ENCODE measurements at places on chromosomes 5 and 9.

DNA sequence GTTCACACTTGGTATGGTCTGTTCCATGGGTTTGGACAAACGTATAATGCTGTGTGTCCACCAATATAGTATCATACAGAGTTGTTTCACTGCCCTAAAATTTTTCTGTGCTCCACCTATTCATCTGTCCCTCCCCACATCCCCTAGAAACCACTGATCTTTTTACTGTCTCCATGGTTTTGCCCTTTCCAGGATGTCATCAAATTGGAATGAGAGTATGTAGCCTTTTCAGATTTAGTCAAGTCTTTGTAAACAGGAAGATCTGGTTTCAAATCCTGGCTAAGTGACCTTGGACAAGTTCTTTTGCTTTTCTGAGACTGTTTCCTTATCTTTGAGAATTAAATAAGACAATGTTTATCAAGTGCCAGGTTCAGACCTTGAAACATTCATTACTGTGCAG is 13.2 kb upstream of the LVRN start:
- DNase-seq: no peak

DNA sequence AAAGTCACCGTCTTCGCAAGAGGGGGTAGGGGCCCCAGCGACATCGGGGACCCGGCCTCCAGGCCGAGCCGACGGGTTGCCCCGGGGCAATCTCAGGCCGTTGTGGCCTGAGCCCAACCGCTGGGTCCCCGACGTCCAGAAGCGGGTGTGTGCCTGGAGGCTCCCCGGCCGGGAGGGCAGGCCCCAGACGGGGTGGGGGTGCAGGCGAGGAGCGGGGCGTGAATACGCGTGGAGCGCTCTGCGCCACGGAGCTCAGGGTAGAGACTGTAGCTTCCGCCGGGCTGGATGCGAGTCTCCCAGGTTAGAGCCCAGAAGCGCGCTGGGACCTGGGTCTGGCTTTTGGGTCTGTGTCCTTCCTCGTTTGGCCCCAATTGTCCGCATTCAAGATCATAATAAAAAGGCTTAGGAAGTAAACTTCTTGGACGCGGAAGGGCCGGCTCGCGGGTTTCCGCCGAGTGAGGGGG is 3.5 kb downstream of the BARX1 start:
- DNase-seq: no peak

- DNase-seq: no peak
Observed at GRCh38 chr9:93138171-93138764, 4.2 kb upstream of the NINJ1 start.

DNA sequence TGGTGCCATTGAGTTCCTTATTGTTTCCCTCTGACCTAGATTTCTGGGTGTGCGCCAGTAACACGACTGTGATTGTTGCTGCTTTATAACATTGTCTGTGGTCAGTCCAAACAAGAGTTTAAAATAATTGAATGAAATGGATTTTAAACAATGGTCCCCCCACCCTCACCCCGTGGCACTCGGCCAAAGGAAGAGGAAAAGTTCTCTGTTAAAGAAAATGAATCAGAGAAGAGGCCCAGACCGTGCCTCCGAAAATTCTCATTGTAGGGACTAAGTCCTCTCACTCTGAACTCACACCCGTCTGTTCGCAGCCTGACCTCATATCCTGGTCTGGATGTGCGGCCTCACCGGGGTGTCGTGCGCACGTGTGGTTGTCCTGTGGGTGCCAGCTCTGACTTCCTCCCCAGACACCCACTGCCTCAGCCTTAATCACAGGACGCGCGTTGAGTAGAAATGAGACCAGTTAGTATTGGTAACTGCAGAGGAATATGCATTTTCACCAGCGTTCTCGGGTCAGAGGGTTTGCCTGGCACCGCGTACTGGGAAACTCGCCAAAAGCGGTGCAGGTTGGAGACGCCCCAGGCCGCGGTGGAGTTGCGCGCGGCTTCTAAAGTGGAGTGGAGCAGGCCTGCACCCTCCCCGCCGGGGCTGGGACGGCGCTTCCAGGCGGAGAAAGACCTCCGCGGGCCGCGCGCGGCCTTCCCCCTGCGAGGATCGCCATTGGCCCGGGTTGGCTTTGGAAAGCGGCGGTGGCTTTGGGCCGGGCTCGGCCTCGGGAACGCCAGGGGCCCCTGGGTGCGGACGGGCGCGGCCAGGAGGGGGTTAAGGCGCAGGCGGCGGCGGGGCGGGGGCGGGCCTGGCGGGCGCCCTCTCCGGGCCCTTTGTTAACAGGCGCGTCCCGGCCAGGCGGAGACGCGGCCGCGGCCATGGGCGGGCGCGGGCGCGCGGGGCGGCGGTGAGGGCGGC is at the start of gene ABL1:
ABL1 (plus strand) TSS at position 884 of the 966 bp plus-strand sequence. CDS start 193 bp downstream, outside the sequence.
- no peak for DNase-seq

- DNase-seq: no peak
Observed at GRCh38 chr9:38443597-38443996, 19.3 kb upstream of the IGFBPL1 start.

DNA sequence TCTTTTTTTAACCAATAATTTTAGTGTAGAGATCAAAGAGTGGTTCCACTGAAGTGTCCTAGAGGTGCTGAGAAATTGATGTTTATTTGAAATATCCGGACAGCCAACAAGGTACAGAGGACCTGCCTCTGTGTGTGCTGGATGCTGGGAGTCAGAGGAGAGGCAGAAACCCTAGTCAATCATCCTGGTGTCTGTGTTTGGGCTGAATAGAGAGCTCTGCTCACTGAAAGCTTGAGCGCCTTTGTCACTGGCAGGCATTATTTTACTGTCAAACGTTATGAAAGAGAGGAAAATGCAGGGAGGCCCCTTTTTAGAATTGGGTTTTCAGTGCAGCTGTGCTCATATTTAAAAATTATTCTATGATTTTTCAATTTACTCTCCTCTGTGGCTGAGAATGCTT is 480.3 kb upstream of the TYRP1 start:
- DNase-seq: no peak

DNA sequence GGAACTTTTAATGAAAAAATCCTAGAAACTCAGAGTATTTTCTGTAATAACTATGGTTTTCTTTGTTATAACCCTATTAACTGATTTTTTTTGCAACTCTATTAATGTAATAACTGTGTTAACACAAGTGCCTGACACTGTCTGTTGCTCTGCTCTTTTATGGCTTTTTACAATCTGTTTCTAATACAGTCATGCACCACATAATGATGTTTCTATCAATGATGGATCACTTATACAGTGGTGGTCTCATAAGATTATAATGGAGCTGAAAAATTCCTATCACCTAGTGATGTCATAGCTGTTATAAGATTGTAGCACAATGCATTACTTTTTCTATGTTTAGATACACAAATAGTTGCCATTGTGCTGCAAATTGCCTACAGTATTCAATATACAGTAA is 123.1 kb upstream of the SV2C start:
- no peak for DNase-seq

DNA sequence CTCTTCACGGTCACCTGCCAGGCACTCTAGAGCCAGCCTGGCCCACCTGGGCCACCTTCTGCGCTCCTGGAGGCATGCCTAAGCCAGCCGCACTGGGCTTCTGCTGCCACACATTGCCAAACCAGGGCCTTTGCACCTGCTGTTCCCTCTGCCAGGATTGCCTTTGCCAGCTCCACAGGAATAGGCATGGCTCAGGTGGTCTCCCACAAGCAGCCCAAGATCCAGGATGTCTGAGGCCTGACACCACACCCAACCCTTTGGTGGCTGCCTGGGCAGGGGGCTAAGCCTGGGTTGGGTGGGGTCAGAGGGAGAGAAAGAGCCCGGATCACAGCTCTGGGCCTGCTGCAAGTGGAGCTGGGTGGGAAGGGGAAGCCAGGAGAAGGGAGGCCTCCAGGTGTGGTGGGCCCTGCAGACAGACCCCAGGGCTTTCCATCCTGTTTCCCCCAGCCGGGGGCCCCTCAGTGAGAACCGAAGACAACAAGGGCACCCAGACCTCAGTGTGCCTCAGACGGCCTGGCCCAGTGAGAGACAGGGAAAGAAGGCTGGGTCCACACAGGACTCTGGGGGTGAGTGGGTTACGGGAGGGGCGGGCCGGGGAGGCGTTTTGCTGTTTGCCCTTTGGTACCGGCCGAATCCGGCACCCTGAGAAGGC is 672 bp upstream of the SUSD3 start:
- no peak for DNase-seq

DNA sequence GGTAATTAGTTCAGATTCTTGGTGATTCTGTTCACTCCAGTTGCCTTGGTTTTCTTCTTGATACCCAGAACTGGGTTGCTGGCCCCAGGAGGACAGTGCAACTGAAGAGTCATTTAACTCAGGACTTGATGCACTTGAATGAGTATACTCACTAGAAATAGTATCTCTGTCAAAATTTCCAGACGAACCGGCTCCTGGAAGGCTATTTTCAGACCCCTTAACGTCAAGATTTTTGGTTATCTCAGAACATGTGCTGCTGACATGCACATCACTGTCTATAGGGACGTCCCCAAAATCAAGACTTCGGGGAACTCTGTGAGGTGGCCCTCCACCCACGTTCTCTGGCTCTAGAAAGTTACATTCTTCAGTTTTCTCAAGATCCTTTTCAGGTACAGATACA is 56.7 kb upstream of the PCA3 start:
- no peak for DNase-seq

GRCh38 chr9:119773823-119774222 is 404.6 kb upstream of the BRINP1 start:
- no peak for DNase-seq

- no peak for DNase-seq
Observed at GRCh38 chr5:83492331-83492730, 20.8 kb downstream of the VCAN start.

- DNase-seq: no peak
Observed at GRCh38 chr5:76271836-76272235, 131.2 kb upstream of the IQGAP2 start.

- no peak for DNase-seq
Observed at GRCh38 chr9:3578786-3579185, 53.0 kb upstream of the RFX3 start.

DNA sequence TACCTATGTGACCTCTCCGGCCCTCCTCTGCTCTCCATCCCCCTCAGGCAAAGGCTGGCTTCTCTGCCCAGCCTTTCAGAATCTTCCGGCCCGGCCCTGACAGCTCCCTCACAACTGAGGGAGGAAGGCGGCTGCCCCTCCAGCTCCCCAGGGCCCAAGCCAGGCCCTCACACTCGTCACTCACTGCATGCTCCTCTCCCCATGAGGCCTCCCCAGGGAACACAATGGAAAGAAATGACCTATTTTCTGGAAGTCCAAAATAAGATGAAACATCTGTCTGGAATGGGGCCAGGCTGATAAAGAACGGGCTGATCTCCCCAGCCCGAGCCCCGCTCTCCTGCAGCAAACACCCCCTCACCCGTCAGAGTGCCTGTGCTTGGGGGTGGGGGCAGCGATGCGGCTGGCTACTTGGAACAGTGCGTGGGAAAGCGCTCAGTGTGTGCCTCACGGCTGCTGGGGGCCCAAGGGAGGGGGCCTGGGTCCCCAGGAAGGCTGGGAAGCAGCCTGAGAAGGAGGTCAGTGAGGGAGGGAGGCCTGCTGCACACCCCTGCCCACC is 11.3 kb downstream of the PDGFRB start:
- no peak for DNase-seq

- DNase-seq: no peak
Observed at GRCh38 chr9:77714077-77714549, 66.0 kb upstream of the GNA14 start.

DNA sequence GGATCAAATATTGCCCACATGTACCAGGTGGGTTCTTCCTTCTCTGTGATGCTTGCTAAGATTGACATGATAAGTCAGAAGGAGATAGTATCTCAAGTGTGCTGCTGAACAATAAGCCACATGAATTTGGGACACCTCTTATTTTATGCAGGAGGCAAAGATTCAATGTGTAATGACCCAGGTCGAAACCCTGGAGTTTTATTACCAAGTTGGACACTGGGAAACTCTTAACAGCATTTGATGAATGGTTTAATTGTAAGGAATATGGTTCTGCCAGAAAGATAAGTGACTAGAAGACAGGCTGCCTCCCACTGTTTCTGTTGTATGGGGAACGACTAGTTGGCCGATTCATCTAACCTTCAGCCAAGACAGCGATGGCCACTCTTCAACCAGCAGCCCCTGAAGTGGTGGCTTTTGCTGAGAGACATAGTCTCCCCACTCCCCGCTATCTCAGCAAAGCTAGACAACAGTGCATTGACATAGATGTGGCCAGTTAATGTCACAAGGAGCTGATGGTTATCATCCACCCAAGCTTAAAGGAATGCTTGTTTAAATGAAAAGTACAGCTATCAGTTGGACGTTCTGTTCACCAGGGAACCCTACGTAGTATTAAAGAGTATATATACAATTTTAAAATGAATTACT is 407.7 kb downstream of the KDM4C start:
- DNase-seq: no peak

DNA sequence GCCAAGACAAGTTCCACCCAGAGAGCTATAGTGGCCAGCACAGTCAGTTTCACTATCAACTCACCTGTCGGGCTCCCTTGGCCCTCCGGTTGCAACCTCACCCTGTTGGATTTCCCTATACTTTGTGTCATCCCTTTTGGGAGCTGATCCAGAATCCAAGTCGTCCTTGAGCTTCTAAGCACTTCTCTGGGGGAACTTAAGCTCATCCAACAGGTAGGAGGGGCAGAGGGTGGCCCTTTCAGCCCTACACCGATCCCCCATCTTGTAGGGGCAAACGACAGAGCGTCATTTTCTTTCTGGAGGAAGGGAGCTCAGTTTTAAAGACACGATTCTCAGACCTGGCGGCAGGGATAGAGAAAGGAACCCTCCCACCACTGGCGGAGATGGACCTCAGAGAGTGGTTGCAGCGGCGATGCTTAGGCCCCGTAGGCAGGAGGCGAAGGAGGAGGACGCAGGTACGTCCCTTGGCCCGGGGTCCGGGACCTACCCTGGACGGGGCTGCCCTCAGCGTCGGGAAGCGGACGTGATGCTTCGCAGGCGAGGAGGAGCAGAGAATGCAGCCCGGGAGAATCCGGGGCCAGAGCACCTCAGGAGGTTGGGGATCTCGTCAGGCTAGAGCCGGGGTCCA is 519 bp downstream of the ZER1 start:
- DNase-seq: no peak

DNA sequence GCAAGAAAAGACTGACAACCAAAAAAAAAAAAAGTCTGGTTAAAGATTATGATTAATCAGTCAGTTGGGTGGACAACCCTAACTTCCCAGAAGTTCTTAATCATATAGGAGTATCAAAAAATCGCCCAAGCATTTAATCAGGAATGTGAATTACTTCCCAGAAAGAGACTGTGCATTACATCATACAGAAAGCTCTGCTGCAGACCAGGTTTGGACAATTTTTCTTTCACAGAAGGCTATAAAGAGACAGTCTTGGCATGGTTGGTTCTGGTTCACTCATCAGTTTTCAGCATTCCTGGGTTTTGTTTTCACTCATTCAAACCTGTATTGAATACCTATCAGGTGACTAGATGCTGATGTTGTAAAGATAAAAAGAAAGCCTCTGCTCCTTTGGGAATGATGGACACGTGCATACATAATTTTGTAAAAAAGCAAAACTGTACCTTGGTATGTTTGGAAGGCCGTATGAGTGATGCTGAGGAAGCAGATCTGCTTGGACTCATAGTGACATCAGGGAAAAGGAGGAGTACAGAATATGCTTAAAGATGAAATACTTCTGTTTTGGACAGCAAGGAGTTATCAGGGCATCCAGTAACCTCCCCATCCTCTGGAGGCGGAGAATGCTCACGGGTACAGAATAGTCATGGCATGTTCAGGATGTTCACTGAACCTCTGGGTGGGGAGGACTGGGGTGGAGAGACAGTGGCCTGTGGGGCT is 178.4 kb downstream of the GNA14 start:
- no peak for DNase-seq
